ENCODE measurements at places on chromosomes 4 and X. TPM values are rescaled to one million over a fixed set of nuclear protein-coding genes. Genes with fewer than 3 reads are reported as not detected.
A peak's percentile ranks its signal among the peaks of the same experiment; 100 is the strongest.

GRCh38 chrX:125947501-125947900, 218.6 kb downstream of the DCAF12L2 start:
- DNase-seq: no peak

DNA sequence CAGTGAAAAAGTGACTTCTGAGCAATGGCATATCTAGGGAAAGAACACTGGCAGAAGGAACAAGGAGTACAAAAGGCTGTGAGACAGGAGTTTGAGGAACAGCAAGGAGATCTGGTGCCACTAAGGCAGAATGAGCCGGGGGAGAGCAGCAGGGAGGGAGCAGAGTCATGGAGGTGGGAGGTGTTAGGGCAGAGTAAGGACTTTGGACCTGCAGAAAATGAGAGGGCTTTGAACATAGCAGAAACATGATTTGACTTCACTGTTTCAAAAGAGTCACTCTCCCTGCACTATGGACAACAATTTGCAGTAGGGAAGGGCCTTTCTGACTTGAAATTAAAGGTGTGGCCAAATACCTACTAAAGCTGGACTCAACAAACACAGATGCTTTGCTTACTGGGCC, 356.2 kb downstream of the ADGRL3 start:
- no peak for DNase-seq

DNA sequence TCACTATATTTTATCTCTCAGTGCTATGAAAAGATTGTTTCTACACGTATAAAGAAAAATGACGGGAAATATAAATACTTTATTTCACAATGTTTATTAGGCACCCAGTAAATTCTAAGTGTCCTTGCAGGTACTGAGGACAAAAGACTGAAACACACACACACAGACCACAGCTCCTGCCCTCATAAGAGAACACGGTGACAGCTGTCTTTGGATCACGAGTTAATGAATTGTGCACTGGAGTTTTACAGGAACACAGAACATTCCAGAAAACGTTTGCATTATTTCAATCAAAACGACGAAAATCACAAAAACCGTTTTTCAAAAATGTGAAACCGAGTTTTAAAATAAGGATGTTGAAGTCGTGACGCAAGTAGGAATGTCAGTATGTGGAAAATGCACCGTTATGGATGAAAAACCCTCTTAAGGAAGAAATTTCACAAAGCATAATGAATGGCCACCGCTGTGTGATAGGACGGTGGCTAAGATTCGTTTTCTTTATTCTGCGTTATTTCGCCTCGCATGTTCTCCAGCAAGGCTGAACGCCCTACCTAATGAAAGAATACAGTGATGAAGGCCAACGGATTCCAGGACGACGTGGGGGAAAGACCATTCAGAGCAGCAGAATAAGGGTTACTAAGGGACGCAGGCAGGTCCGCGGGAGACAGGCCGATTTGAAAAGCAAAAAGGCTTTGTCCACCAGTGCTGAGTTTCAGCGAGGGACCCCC, 24.2 kb downstream of the FAM156A start:
- peak; percentile 29 for DNase-seq

- peak; percentile 55 for DNase-seq
Observed at GRCh38 chr4:113469023-113469390, 292.5 kb downstream of the CAMK2D start.

- DNase-seq: no peak
Observed at GRCh38 chr4:8010618-8011017, 71.0 kb upstream of the AFAP1 start.

DNA sequence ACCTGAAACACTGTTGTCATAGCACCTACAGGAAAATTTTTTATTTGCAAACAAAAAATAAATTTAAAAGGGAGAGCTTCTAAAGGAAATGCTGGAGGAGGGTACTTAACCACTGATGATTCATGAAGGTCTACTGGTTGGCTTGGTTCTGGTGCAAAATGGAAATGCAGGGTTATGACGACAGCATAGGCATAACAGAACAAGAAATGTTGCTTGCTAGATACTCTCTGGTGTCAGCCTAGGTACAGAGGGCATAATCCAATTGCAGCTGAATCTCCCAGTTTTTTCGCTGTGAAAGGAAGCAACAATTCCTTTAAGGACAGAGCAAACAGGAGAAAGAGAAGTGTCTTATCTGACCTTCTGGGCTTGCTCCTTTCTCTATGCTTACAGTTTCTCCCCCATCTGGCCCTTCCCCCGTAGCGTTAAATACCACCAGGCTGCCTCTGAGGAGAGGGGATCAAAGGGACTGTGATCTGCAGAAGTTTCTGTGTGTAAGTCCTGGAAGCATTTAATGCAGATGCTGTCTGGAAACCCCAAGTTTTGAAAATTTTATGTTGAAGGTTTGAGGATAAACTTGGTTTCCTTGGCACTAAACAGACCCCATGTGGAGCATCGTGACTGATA, 23.7 kb upstream of the CASK start:
- no peak for DNase-seq

DNA sequence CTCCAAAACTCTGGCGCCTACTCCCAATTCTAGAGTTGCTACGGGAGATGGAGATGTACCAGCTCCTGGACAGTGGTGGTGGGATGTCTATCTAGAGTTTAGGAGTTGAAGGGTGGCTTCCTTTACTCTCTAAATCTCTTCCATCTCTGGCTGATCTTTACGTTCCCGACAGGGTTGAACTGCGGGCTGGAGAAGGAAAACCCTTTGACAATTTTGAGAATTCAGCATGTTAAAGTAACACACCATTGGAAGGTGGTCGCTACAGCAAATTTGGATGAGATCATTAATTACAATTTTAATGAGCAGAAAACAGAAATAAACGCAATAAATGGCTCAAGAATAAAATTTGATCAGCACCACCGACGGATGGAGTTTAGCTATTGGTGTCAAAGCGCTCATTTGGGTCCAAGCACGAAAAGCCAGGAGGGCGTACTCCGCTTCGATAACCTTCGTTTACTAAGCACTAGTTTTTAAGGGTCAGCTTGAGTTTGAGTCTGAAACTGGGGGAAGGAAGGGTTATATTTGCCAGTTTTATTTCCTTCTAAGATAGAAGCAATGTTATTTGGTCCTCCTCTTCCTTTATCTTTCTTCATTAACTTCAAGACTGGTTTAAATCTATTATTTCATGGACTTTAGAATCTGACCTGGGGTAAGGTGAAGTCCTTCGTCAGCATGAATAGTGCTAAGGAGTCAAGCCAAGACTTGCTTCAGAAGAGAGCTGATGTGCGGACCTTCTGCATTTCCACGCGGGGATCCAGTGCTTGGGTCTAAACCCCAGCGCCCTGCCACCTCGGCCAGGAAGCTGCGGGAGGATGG, 1.5 kb upstream of the NKX6-1 start:
- no peak for DNase-seq

GRCh38 chr4:10094841-10095240, 21.8 kb downstream of the WDR1 start:
- DNase-seq: no peak

The PDGFRA gene
- 0.44 TPM for total RNA-seq

The GPR82 gene
- total RNA-seq: not detected

The CORIN gene
- total RNA-seq: under 0.01 TPM

The COX7B2 gene
- total RNA-seq: not detected
